Stimulated activated CD8-positive, alpha-beta memory T cell treated with anti-CD3 and anti-CD28 coated beads, Interleukin-7, amount 100 ng/mL, for 1 hour (primary cell): ENCODE measurements at places on chromosomes 4 and X.
A peak's percentile ranks its signal among the peaks of the same experiment; 100 is the strongest.

DNA sequence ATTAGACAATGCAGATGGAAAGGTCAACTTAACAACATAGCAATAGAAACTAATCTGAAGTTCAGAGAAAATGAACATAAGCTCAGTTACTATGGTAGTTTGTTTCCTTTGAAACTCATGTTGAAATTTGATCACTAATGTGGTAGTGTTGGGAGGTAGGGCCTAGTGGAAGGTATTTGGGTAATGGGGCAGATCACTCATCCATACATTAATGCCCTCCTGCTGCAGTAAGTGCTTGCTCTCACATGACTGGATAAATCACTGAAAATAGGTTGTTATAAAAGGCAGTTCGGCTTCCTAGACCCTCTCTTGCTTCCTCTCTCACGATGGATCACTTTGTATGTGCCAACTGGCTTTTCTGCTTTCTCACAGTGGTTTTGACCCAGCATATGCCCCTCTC lies 567.4 kb upstream of the GALNT7 start:
- DNase-seq = no peak

DNA sequence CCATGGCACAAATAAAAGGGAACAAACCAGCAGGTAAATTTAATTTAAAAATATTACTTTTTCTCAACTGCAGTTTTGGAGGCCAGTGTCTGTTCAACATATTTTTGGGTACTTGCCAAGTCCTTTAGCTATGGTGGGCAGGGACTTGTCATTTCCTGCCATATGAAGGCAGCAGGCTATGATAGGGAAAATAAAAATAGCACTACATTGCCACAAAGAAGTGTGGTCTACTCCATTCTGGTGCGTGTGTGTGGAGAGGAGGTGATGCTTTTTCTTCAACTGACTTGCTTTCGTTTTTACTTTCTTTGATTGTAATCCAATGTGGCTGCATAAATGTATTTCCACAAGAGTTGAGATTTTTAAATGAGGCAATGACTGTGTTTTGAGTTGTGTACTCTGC lies 17.2 kb downstream of the GPR174 start:
- no peak for DNase-seq

- no peak for DNase-seq
Observed at GRCh38 chrX:119690921-119691716, 1.8 kb downstream of the SEPTIN6 start.

DNA sequence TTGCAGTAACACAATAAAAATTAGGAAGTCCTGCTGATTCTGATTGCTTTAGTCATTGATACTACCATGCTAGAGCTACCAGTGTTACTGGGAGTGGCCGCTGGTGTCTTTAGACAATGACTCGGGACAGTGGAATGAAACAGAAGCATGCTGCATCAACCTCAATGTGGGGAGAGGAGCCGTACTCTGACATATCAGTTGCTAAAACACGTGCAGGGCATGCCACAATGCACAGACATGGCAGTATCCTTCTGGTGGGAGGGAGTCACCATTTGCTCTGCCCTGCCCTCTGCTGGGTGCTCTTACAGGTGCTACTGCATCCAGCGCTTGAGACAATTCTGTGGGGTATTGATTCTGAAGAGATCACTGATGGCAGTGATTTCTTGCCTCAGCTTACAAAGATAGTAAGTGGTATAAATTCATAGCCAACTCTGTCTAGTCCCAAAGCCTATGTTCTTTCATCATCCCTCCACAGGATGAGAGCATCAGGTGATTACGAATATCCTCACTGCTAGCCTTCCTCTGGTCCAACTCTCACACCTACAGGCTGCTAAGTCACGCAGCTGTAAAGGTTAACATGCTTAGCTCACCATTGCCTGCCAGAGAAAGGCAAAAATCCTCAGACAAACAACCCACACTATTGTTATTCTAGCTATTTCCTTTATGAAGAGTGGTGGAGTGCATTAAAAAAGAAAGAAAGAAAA lies 43.7 kb downstream of the NSG1 start:
- peak; percentile 29 for DNase-seq

DNA sequence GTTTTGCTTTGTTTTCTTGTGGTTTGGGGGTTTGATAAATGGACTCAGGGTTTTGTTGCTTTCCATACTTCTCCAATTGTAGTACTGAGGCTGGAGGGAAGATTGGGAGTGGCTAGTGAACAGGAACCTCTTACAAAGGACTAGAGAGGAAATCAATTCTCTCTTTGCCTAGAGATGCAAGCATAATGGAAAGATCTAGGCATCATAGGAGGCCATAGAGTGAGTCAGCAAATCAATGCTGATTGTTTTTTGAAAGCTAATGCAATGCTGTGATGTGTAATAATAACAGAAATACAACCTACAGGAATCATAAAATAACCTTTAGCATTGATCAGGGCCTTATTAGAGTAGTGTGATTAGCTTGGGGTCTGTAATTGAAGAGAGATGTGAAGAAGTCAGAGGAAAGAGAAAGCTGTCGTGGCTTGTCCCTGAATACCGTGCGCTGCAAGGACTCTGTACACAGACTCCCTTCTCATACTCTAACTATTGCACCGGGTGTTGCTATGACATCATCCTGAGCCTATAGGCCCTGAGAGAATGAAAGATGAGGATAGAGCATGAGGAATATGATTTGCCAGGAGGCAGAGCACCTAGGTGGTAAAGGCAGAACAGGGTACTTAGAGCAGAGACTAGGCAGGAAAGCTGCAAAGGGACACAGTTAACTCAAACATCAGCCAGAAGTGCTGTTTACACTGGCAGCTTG lies 29.3 kb upstream of the GPR101 start:
- DNase-seq = no peak

DNA sequence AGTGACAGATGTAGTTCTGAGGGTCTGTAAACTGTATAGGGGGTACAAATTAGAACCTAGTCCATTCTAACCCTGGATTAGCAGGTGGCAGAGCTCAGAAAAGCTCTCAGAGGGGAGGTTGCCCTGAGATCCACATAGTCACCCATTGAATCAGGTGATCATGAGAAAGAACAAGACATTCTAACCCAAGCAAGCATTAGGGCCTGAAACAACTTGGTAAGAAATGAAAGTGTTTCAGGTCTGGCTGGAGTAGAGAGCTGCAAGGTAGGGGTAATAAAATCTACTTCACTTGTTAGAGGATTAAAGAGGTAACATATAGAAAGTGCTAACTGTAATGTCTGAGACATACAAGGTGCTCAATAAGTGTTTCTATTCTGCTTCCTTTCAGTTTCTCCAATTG lies 8.8 kb upstream of the BMP2K start:
- no peak for DNase-seq

- DNase-seq = no peak
Observed at GRCh38 chr4:127251423-127251822, 381.3 kb upstream of the INTU start.

DNA sequence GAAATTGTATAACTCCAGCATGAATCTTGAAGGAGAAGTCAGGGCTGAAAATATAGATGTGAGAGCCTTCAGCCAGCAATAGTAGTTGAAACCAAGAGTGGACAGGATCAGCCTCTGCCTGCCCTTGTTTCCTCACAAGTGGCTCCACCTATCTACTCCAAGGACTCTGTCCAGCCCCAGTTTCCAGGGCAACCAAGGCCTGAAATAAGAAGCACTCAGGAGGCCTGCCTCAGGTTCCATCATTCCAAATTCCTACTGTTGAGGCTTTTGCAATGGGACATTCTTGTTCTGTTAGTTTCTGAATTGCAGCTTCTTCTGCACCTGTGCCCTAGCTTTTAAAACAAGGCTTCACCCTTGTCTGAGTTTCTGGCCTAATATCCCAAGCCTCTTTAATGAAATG lies 41.6 kb downstream of the TRPC5OS start:
- DNase-seq = no peak

DNA sequence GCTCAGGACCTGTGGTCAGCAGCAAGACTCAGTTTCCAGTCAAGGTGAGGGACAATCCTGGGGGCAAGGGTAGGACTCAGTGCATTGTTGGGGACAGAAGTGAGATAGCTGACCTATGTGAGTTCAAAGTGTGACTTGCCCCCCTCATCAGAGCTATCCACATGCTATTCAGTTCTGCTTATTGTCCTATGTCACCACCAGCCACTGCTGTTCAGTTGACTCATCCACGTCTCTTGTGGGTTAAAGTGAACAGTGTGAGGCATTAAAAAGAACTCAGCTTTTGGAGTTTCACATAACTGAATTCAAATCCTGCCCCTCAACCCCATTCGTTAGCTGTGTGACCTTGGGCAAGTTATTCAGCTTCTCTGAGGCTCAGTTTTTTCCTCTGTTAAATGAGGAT lies 4.4 kb upstream of the APLN start:
- DNase-seq = no peak

- peak; percentile 4 for DNase-seq
Observed at GRCh38 chr4:99405433-99406115, 29.6 kb downstream of the ADH7 start.

- no peak for DNase-seq
Observed at GRCh38 chr4:110104661-110105060, 93.8 kb downstream of the ELOVL6 start.

DNA sequence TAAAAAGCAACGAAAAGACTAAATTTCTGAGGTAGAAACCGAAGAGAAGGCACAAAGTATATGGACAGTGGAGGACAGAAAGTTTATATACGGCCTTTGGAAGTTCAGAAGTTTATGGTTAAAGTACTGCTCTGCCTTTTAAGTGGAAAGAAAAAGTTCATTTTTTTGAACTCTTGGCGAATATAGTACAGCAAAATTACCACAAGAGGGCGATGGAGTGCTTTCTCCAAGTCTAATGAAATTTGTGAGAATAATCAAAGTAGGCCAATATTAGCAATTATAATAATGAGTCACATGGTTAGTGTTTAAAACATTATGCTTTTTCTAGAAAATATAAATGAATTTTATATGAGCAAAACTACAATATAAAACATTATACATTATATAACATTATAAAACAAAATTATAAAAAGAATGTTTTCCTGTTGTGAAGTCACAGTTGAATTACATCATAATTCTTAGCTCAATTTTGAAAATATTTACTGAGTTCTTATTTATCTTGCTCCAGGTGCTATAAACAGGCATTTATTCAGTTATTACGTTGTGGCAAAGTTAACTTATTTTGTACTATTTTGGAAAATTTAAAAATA lies 136.2 kb upstream of the BMPR1B start:
- DNase-seq = no peak

GRCh38 chr4:152780267-152780778 lies 569 bp downstream of the ARFIP1 start:
- DNase-seq = no peak

- no peak for DNase-seq
Observed at GRCh38 chr4:1211891-1212545, 36.9 kb downstream of the CTBP1 start.

DNA sequence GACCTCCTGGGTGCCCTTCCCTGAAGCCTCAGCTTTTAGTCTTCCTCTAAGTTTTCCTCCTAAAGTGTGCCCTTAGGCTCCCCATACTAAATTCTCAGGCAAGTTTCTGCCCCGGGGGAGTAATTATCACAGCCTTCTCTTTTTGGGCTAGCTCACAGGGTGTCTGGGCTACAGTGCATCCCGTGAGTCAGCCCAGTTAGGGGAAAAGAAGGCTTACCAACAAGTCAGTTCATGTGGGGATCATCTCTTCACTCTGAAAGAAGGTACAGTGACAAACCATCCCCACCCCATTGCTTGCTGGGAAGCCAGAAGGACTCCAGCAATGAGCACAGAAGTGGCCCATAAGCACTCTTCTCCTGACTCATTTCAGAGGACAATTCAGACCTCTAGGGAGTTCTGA lies 134.7 kb upstream of the FAM9C start:
- no peak for DNase-seq

- no peak for DNase-seq
Observed at GRCh38 chr4:81786766-81787165, 315.1 kb upstream of the RASGEF1B start.

DNA sequence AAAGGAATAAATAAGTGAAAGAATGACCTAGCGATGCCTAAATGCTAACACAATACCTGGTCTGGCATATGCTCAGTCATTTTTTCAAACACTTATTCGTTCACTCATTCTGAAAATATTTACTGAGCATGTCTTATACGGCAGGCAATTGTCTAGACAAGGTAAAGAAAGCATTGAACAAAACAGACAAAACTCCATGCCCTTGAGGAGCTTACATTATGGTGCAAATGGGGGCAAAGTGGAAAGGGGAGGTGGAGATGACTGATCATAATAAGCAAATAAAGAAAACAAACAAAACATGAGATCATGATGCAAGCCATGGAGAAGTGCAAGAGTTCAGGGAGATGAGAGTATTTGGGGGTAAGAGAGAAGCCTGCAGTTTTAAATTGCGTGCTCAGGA lies 334.6 kb upstream of the PPARGC1A start:
- DNase-seq = no peak

DNA sequence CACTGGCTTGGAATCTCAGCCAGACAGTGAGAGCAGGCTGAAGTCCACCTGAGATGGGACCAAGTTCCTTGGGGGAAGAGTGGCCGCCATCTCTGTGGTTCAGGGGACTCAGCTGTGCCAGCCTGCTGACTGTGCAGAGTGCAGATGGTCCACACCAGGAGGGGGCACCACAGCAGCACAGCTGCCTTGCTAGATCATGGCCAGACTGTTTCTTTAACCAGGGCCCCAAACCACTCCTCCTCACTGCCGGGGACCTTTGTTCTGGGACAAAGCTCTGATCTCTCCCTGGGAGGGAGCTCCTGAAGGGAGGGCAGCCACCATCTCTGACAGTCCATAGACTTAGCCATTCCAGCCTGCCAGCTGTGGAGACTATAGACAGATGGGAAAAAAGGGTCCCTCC lies 2189.6 kb downstream of the PCDH7 start:
- DNase-seq = no peak

- DNase-seq = no peak
Observed at GRCh38 chrX:74423289-74423998, 2.2 kb downstream of the SLC16A2 start.

DNA sequence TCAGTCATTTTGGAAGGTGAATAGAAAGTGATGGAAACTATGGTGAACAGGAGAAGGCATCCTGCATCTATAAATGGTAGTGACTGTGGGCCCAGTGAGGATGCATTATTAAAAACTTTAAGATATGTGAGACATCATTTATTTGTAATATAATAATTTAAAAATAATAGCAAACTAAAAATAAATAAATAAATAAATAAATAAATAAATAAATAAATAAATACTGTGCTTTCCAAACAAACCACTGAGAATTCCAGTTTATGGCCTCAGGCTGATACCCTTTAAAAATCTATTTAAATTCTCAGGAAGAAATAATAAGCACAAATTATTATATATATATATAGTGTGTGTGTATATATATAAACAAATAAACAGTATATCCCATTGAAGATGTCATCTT lies 248.0 kb upstream of the DCAF8L1 start:
- no peak for DNase-seq

DNA sequence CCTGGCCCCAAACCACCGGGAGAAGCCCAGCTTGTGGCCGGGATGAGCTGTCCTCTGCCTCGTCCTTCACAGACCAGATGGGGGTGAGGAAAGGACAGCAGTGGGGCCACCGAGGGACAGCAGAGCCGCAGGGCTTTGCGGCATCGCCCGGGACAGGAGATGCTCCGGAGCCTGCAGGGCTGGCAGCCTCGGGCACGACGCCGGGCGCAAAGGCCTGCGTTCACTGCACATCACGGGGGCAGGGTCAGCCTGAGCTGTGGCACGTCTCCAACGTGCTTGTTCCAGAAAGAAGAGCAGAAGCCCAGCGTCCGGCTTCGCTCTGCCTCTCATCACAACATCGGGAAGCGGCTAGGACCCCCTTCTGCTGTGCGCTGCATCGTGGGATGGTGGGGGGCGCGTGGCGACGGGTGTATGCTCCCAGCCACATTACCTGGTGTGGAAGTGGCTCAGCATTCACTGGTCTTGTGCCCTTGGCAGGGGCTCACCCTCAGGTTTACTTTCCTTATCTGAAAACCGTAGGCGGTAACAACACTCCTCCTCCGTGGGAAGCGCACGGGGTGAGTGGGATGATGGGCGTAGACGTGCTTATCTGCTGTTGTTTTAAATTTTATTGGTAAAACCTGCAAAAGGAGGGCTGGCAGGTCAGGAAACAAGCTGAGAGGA lies 7.4 kb downstream of the TADA2B start:
- DNase-seq = no peak
